Retina (tissue), 1 donor: ENCODE measurements at places on chromosomes 7 and 10.

DNA sequence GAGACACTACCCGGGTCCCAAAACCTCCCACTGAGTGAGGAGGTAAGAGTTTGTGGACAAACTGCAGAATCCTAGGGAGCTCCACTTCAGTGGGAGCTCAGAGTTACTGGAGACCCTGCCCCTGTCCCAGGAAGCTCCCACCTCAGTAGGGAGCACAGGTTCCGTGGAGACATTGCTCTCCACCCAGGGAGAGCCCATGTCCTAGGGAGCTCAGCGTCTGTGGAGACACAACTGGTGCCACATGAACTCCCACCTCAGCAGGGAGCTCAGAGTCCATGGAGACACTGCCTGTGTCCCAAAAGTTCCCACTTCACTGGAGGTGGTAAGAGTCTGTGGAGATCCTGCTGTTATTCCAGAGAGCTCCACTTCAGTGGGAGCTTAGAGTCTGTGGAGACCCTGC is 6.3 kb downstream of the MYO1G start:
- no peak for DNase-seq

DNA sequence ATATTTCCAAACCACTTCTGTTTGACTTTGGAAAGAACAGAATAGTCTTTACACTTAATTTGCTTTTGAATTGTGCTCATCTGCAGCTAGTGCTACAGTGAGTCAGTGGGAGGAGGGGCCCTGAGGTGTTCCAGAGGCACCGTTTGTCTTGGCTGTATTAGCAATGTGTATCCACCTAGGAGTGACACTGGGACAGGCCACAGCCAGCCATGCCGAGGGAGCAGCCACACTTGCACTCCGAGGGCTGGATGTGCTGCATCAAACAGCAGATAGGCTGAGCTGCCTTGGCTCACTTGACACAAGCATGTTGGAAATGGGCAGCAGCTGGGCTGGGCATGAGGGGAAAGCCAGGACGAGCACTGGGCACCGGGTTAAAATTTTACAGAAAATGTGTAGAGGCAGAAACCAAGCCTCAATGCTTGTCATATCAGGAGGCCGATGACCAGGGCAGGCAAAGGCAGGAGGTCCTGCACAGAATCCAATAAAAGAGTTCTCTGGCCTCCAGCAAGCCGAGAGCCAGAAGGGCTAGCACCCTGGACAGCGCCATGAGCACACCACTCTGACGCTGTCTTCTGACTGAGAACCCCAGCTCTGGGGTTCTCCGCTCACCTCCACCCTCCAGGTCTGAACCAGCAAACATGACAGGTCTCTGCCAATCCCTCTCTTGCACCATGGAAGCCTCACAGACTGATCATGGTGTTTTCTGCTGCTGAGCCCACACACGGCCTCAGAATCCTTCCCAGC is 163.3 kb downstream of the GRID1 start:
- peak; percentile 55 for DNase-seq

DNA sequence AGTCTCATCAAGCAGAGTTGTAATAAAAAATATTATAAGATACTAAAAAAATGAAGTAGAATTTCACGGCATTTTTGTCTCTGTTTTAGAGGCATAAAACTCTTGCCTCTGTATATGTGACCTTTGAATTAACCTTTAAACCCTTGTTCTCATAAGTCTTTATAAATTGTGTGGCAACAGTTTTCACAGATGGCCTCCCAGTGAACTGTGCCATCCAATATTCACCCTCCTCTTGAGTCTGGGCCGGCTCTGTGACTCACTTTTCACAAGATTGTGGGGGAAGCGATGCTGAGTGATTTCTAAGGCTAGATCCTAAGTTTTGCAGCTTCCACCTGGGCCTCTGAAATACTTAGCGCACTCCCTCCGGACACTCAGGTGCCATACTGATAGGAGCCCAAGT is 4.6 kb upstream of the USP6NL start:
- no peak for DNase-seq

GRCh38 chr7:70630440-70630817 is 501.5 kb upstream of the GALNT17 start:
- DNase-seq, result peak; percentile 71

DNA sequence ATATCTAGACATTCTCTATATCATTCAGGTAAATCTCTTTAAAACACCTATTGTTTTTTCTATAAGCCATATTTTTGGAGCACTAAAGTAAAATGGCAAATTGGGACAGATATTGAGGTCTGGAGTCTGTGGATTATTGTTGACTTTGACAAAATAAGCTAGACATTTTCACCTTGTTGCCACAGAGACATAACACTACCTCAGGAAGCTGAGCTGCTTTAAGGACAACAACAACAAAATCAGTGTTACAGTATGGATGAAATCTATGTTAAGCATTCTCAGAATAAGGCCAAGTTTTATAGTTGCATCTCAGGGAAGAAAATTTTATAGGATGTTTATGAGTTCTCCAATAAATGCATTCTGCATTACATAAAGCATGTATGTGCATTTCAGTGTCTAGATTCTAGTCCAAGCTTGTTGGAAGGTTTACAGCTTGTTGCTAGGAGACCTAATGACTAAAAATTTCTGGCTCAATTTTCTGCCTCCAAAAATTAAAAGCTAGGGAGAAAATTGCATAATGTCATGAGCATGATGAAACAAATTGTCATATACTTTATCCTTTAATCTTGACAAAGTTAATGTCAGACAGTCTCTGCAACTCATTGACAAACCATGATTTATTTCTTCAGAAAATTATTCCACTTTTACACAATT is 18.3 kb downstream of the LIPM start:
- no peak for DNase-seq

DNA sequence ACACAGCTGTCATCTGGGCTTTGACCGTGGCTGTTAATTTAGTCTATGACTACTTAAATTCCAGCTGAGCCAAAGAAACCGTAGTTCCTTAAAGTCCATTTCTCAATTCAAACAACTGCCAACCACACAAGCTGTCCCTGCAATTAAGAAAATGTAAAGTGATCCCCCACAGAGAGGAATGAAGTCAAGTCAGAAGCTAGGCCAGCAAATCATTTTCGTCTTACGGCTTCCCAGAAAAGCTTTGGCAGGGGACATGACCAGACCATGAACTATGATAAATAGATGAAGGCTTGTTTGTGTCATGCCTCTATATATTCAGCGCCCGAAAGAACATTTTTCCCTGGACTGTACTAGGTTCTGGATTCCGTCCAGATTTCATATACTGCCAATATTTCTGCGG is 54.6 kb downstream of the HACD1 start:
- DNase-seq, result no peak

DNA sequence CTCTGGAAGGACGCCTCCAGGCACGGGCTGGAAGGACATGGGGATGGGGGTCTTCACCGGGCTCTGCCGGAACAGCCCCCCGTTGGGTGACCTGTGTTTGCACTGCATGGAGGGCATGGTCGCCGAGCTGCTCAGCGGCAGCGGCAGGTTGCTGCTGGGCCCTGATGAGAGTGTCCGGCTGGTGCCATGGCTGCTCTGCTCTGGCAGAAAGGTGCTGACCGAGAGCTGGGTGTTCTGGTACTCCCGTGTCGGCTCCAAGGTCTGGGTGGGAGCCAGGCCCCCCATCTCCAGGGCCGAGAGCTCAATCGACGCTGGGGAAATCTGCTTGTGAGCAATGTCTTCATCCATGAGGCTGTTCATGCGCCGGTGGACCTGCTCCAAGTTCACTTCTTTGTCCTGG is 764.3 kb downstream of the GRID1 start:
- no peak for DNase-seq

DNA sequence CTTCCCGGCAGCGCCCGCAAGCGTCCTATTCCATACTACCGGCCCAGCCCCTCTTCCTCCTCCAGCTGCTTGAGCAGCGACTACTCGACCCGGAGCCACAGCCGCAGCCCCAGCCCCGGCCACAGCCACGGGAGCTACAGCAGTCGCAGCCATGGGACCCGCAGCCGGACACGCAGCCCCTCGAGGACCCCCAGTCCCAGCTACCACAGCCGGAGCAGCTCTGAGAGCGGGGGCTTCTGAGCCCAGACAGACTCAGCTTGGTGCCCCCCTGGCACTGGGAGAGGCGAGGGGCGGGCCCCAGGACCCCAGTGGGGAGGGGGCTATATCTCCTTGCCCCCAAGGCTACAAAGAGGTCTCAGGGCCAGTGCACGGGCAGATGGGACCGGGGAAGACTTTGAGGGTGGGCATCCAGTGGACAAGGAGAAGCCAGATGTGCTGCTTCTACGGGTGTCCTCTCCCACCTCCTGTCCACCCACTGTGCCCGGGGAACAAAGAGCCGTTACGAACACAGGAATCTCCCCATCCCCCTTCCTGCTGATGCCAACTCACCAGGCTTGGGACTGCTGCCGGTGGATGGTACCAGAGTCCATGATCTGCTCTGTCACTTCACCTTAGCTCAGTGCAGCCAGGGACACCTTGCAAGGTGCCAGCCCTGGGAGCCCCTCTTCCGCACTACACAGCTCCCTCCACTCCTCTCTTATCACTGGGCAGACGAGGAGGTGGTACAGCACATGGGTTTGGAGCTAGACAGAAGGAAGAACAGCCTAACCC is 16.7 kb upstream of the HSPB1 start:
- DNase-seq, result no peak

DNA sequence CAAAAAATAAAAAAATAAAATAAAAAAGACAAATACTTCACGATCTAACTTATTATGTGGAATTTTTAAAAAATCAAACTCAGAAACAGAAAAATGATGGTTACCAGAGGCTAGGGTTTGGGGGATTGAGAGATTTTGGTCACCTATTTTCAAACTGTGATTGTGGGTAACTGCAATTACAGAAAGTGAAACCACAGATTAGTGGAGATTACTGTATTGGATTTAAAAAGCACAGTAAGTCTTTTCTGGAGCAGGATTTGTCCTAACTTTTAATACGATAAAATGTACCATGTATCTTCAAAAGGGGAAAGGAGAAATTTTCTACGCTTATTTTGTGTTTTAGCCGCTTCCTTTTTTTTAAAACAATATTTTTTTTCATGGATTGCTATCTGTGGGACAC is 1204.9 kb upstream of the LRRTM3 start:
- DNase-seq, result no peak

DNA sequence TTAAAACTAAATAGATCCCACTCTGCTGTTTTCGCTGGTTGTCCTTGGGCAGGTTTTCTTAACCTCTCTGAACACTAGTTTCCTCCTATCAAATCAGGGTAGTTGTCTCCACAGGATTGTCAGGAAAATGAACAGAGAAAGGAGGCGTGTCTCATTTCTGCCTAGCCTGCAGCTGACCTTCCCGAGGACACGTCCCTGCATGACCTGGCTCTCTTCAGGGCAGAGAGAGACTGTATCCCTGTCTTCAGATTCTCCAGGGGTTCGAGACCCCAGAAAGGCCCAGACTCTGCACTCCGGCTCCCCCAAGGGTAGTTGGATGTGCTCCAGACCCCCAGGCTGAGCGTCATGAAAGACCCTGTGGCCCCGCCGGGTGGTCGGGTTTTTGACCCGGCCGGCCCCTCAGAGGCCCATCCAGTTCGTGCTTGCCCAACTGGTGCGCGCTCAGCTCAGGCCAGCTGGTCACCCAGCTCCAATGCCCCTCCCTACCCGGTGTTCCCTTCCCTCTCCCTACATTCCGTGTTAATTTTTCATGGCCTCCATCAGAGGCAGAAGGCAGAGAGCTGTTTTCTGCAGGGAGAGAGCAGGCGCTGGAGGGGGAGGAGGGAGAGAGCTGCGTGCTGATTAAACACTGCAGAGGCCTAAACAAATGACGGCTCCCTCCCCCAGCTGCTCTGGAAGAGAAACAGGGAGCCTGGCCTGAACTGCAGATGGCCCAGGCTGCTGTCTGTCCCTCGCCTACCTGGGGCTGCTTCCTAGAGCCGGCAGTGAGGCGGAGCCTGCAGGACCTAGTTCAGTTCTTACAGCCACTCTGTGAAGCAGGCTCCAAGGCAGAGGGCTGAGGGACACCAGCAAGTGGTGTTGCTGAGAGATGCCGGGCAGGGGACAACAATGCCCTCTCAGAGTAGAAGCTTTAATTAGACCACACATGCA is 86.2 kb upstream of the PPIF start:
- peak; percentile 81 for DNase-seq

GRCh38 chr7:17009007-17009719 is 127.4 kb upstream of the AGR3 start:
- no peak for DNase-seq

GRCh38 chr7:582931-583330 is 63.3 kb upstream of the PDGFA start:
- DNase-seq, result no peak

DNA sequence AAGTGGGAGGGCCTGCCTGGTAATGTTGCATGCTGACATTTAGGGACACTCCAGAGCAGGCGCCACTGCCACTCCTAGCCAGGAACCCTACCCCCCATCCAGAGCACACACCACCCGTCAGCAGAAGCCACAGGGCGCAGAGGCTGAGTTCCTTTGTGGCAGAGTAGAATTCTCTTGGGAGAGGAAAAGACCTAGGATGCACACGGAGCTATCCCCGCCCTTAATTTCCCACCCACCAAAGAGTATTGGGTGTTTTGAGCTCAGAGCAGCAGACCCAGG is 702 bp upstream of the INSYN2A start:
- DNase-seq, result no peak

GRCh38 chr7:102284399-102284798 is 2.3 kb upstream of the SH2B2 start:
- DNase-seq, result no peak

- DNase-seq, result no peak
Observed at GRCh38 chr10:28624351-28624750, 53.0 kb upstream of the BAMBI start.

GRCh38 chr10:132174237-132174636 is 12.5 kb upstream of the DPYSL4 start:
- no peak for DNase-seq

- DNase-seq, result no peak
Observed at GRCh38 chr10:60258429-60258797, 131.3 kb downstream of the ANK3 start.

DNA sequence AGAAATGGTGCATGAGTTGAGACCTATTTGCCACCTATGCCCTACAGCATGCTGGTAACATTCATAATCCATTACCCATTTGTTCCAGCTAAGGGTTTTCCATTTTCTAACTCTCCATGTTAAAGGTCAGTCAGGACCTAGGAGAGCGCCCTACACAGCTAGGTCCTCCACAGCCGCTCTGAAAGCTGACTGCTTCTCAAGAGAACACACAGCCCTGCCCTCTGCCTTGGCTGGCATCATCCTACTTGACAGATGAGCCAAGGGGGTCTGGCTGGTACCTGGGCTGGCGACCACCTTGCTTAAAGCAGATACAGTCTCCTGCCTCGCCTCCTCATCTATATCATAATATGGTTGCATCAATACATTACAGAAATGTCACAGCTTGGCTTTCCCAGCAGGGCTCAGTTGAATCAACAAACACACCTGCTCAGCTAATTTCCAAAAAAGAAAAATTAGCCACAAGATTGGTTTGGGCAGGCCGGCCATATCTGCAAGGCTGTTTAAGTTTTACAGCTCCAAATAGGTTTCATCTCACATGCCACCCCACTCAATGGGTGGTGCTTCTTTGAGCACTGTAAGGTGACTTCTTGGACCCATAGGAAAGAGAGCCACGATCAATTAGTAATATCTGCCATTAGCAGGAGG is 17.3 kb downstream of the TLL2 start:
- no peak for DNase-seq

GRCh38 chr10:131697476-131698128 is 203.2 kb upstream of the PPP2R2D start:
- DNase-seq, result no peak

- no peak for DNase-seq
Observed at GRCh38 chr10:9579110-9579705, 1438.5 kb upstream of the CELF2 start.
